Activated CD4-positive, alpha-beta memory T cell treated with anti-CD3 and anti-CD28 coated beads, Interleukin-2, amount 10 ng/mL, durations not matched to agents 7 days and 5 days (primary cell): ENCODE measurements at places on chromosomes 7 and 10. TPM values are rescaled to one million over a fixed set of nuclear protein-coding genes. Genes with fewer than 3 reads are reported as not detected.

DYNC1I1 gene
- total RNA-seq, result not detected

EMX2 gene
- total RNA-seq, result not detected

SLC39A12 gene
- not detected for total RNA-seq

GALNT11 gene
- total RNA-seq, result 17.8 TPM

C7orf57 gene
- total RNA-seq, result 0.33 TPM

DIP2C gene
- 0.70 TPM for total RNA-seq

ZNF22 gene
- total RNA-seq, result 22.9 TPM

SFRP4 gene
- not detected for total RNA-seq
